Activated CD4-positive, alpha-beta T cell treated with anti-CD3 and anti-CD28 coated beads for 4 hours (primary cell): ENCODE measurements at places on chromosomes 1 and 21.

DNA sequence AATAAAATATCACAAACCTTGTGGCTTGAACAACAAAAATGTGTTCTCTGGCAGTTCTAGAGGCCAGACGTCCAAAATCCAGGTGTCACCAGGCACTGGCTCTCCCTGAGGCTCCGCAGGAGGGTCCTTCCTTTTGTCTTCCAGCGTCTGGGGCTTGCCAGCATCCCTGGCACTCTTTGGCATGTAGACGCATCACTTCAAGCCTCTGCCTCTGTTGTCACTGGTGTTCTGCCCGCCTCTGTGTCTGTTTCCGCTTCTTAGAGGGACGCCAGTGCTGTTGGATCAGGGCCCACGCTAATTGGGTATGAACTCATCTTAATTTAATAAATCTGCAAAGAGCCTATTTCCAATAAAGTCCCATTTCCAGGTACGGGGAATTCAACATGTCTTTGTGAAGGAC, 273.7 kb upstream of the C1orf174 start:
- no peak for DNase-seq

DNA sequence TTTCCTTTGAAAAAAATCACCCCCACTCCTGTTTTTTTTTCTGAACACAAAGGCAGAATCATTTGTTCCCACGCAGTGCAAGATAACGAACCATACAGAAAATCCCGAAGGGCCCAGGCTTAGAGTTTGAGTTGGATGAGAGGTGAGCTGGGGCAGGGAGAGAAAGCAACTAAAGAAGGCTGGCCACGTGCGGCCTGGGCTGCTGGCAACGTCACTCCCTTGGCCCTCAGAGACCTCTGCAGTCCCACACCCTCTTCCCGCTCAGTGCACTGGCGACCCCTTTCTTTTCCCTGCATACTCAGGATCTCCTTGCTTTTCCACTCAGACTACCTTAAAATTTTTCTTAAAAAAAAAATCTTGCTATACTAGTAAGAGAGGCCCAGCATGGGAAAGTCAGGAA, 28.2 kb upstream of the CRNN start:
- no peak for DNase-seq

DNA sequence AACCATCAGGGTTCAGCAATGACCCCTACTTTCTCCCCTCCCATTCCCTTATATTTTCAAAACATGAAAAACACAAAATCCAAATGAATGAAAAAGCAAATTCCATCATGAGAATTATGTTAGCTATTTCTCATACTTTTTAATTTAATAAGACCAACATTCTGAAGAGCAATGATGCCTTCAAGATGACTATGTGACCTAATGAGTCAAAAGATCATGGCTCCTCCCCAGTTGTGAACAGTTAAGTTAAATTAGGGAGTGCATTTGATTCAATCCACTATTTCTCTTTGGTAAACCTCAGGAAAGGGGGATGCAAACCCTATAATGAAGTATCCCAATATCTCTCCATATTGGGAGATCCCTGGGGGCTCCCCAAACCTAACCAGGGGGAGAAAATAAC, 36.5 kb downstream of the PUM1 start:
- DNase-seq = no peak

GRCh38 chr1:184854036-184854435, 99.4 kb upstream of the EDEM3 start:
- no peak for DNase-seq

GRCh38 chr1:101323535-101323934, 86.7 kb downstream of the S1PR1 start:
- DNase-seq = no peak

- DNase-seq = no peak
Observed at GRCh38 chr1:54743416-54744226, 20.7 kb downstream of the PARS2 start.

DNA sequence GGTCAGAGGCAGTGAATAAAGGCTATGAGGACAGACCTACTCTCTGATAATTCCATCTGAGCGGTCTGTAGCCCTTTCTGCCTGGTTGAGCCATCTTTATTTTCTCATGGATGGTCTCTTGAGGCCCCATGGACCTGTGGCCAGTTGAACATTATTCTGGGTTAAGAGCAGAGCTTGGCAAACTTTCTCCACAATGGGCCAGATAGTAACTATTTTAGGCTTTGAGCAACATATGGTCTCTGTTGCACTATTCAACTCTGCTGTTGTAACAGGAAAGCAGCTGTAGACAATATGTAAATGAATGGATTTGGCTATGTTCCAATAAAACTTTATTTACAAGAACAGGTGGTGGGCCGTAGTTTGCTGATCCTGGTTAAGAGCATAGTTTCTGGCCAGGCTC, 62.7 kb downstream of the KAZN start:
- DNase-seq = no peak

DNA sequence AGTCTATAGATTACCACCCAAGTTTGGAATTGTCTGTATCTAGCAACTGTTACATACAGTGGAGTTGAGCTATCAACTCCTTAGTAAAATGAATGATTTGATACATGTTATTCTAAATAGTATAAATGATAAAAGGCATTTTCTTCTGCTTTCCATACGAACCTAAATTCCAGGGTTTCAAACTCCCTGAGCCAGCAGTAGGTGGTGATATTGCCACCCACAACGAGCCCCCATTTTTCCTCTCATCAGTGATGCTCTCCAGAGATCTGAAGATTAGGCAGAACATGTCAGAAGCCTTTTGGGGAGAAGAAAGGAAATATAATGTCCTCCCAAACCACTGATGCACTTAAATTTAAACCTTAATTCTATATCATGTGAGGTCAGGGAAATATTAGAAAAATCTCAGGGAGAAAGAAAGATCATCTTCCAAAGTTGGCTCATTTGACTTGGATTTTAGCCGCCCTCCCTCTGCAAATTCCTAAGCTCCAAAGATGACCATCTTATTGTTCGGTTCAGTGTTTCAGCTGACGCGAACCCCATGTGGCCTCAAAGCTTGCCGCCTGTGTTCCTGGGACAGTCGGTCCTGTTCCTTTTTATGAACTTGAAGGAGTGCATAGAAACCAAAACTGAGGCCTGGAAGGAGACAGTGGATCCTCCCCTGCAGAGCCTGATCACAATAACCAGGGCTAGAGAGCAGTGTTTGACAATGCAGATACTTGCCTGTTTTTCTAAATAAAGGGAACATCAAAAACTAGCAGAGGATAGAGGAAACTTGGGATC, 2.3 kb downstream of the EVA1C start:
- DNase-seq = no peak

- no peak for DNase-seq
Observed at GRCh38 chr1:207001492-207002245, 30.9 kb downstream of the C1orf116 start.

- no peak for DNase-seq
Observed at GRCh38 chr1:84598846-84599741, 24.9 kb upstream of the CTBS start.

GRCh38 chr1:189751311-189751710, 726.4 kb downstream of the BRINP3 start:
- DNase-seq = no peak

DNA sequence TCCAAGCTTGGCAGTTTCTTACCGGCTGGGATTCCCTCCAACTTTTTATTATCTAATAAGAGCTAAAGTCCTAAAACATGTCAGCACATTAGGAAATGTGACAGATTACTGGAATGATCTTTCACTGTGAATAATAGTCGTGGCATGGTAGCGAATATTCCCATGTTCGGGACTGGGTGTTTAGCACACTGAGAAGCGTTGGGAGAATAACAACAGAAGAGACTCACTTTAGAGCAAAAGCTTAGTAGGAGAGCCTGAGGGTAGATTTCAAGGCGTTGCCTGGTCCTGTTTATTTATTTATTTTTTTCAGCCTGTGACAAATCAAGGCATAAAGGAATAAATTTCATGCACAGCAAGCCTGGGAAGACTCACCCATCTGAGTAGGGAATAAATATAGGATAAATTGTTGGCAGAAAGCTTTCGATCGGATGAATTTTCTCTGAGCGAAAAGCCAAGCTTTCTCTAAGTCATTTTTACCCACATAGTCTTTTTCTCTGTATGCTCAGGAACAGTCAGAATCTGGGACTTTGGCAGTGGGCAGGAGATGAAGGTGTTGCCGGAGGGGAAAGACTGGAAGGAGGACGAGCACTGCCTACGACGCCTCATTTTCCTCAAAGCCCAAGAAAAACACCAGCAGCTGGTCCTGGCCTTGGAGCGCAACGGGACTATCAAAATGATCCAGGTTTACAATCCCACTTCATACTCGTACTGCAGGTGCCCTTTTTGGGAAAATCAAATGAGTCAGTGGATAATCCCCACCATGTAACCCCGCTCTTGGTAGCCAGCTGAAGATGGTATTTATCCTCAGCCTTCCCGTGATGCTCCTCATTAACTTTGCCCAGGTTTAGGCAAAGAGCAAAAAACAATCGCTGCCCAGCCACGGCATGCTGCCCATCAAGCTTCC, 97.2 kb downstream of the WDR64 start:
- DNase-seq = no peak

DNA sequence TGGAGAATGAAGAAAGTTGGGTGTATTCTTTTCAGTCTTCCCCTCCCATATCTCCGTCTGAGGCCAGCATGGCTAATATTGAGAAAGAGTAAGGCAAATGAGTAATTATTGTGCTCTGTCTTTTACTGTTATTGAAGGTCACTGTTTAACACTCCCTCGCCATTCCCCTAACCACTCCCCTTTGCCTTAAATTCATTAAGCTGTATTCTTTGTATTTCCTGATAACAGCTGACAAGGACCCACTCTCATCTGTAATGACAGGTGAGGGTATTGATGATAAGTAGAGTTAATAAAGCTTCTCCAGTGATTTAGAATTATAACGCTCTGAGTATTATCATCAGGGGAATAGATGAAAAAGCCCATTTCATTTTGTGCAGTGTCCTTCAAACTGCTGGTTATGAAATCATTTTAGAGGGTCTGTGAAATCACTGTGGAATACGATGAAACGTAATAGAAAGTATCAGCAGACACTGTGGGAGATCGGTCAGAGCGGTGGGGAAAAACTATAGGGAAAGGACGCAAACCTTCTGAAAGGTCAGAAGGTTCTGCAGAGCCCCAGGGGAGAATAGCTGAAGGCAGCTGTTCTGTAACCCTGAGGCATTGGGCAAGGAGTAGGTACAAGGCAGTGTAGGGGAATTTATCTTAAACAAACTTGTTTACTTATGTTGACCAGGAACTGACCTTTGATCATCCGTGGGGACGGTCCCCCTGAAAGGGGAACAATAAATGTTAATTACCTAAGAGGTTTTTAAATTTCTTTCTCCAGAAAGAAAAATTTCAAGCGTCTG, 46.3 kb upstream of the CACYBP start:
- DNase-seq = no peak

DNA sequence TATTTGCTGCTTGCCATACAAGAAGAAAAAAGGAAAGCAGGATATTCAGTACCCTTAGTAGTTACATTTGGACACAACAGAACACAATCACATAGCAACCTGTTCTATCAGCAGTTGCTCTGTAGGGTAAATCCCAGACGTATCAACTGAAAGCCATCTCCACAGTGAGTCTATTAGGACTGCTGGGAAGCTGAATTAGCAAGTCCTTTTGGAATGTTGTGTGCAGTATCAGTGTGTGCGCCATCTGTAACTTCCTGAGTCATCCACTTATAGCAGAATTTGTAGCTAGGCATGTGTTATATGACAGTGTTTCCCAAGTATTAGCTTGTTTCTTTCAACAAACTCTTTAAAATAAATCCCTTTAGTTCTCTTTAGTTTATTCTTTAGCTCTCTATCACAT, 21.3 kb downstream of the CCDC30 start:
- no peak for DNase-seq

- no peak for DNase-seq
Observed at GRCh38 chr1:151998611-151999362, 5.1 kb upstream of the S100A10 start.

DNA sequence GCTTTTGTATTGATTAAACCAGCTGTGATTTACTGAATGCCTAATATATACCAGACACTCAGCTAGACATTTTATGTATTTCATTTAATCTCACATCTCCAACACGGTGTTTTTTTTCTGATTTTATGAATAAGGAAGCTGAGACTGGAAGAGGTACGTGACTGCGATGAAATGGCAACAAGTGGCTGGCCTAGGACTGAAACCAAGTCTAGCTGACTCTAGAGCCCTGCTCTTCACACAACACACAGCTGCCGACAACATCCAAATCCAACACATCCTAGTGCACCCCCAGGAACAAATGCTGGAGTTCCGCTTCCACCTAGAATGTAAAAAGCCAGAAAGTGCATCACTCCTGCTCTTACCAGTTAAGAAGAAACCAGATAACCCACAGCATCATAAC, 10.7 kb upstream of the TOMM20 start:
- DNase-seq = no peak

DNA sequence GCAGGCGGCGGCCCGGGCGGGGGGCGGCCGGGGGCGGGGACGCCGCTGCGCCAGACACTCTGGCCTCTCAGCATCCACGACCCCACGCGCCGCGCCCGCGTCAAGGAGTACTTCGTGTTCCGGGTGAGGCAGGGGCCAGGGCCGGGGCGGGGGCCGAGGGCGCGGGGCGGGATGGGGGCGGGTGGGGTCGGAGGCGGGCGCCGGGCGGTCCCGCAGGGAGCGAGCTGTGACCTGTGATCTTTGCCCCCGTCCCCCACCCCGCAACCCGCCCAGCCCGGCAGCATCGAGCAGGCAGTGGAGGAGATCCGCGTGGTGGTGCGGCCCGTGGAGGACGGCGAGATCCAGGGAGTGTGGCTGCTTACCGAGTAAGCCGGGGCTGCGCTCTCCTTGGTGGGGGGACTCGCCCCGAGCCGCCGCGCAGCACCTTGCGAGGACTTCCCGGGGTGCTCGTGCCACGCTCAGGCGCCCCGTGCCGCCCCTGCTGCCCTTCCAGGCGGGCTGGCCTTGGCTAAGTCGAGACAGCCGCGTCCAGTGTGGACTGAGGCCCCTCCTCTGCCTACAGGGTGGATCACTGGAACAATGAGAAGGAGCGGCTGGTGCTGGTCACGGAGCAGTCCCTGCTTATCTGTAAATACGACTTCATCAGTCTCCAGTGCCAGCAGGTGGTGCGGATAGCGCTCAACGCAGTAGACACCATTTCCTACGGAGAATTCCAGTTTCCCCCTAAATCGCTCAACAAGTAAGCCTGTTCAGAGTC, 514 bp downstream of the TPRG1L start:
- DNase-seq = no peak
